ENCODE measurements at places on chromosomes 3 and 15.

GRCh38 chr3:8712908-8713255 is 20.7 kb upstream of the CAV3 start:
- no peak for DNase-seq

DNA sequence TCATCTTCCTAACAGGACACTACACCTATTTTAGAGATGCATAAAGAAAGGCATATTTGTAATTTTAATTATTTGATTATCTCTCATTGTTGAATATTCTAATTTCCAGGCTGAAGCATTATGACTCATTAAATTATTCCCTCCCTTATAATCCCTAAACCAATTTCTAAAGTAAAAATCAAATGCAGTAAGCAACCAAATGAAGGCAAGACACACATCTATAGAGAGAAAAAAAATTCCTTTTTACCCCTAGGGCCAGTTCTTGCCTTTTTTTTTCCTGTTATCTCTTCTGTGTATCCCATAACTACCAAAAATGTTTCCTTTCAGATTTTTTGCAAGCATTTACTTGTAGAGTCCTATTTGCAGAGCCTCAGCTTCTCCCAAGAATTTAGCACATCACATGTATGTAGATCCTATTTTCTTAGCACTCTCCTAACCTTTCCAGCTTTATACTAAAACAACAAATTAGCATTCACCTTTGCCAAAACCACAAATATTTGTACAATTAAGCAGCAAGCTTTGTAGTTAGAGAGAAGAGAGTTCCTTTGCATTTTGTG is 177.9 kb downstream of the SATB1 start:
- DNase-seq: no peak

- DNase-seq: no peak
Observed at GRCh38 chr3:142007710-142008399, 131.4 kb downstream of the ATP1B3 start.

DNA sequence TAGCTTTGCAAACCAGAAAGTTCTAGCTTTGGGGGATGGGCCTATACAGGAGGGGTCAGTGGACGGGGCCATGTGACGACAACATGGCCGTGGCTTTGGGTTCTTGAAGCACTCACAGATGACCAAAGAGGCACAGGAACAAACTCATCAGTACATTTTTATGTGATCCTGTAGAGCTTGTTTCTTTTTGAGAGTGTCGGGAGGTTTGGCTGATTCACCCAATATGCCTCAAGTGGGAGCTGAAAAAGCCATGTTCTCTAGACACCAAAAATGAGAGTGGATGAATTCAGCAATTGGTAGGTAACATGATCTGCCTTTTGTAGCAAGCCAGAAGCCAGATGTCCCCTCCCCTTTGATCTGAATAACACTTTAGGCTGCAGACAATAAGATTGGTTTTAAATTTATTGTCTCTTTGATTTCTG is 30.1 kb downstream of the GREM1 start:
- peak; percentile 45 for DNase-seq

GRCh38 chr15:77461486-77461885 is 40.8 kb downstream of the HMG20A start:
- no peak for DNase-seq

DNA sequence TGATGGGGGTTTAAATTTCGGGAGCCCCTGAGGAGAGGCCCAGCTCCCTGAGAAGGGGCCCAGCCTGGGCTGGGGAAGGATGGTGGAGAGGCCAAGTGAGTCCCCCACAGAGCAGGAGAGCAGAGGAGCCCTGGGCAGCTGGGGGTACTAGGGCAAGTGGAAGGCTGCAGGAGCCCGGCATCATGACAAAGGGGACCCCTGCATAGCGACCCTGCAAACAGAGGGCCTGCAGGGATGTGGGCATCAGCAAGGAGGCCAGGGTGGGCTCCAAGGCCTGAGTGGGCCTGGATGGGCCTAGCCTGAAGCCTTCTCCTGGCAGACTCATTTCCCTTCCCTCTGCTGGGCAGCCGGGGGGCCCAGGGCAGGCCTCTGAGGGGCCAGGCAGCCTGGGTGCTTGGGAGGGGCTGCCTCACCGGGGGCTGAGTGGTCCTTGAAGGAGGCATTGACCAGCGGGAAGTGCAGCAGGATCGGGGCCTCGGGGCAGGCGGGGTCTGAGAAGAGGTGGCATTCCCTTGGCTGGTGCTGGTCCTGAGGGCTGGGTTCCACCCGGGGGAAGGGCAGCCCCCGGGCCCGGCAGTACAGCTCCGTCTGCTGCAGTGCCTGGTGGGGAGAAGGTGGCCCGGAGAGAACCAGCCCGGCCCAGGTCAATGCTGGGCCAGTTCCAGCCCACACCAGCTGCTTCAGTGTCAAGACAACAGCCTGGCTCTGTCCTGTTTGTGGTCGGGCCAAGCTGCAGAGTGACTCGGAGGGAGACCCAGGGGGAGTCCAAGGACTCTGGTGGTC is 24.7 kb downstream of the PLA2G4D start:
- DNase-seq: no peak

- DNase-seq: no peak
Observed at GRCh38 chr3:114816052-114816451, 331.0 kb downstream of the ZBTB20 start.

- DNase-seq: no peak
Observed at GRCh38 chr15:63491116-63491827, 13.1 kb upstream of the USP3 start.

DNA sequence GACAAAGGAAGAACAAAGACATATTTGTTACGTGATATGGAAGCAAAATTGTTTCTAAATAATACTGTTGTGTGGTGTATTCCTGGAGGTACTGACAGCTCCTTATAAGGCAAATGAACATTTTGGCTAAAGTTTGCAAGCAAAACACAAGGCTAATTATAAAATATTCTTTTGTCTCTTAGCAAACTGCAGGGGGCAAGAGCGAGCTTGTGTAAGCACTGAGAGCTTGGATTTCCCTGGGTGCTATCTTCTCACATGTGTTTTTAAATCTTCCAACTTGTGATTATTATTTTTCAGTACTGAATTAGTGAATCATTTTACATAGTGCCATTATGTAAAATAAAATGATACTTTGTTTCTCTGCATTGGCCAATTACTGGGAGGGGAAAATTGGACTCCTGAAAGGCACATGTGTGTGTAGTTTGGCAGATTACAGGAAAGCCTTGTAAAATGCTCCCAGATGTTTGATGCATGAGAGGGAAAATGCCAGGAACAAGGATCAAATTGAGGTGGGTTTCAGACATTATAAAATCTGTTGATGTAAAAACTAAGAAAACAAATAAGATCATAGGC is 611.5 kb downstream of the AGBL1 start:
- DNase-seq: no peak

DNA sequence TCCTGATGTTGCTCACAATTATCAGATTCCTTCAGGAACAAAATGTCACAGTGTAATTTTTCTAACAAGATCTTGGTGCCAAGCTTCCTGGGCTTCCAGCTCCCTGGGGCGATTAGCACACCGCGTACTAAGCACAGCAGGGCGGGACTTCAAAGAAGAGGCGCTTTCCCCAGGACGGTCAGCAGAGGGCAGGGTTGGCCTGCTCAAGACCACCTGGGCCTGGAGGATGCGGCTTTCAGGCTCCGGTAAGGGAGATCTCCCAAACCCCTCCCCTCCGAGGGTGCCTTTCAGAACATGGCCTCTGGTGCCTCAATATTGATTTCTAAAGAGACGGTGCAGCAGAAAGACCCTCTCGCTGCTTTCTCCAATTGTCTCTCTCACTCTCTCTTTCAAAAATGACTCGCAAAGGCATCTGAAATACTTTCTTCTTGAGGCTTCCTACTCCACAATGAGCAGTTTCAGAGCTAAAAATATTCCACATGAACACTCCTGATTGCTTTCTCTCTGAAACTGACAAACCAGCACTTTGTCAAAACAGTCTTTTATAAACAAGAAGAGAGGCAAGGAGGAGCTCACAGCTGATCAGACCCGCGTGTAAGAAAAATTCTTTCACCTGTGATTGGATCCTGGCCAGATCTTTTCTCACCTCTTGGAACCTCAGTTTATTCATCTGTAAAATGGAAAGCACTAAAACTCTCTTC is 154.0 kb downstream of the ADAMTS9 start:
- DNase-seq: peak; percentile 63

DNA sequence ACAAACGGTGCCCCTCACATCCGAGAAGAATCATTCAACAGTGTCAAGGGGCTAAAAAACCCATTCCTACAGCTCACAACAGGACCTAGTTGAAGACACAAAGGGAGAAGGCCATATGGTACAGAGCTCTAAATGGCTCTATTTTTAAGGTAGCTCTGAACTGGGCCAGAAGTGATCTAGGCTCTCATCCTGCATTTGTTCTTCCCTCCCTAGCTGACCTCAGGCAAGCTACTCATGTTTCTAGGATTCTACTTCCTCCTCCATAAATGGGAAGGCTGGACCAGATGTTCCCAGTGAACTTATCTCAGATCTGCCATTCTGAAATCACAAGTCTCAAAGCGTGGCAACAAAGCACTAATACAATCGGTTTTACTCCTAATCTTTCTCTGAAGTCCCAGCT is 62.3 kb downstream of the CPNE4 start:
- DNase-seq: no peak

DNA sequence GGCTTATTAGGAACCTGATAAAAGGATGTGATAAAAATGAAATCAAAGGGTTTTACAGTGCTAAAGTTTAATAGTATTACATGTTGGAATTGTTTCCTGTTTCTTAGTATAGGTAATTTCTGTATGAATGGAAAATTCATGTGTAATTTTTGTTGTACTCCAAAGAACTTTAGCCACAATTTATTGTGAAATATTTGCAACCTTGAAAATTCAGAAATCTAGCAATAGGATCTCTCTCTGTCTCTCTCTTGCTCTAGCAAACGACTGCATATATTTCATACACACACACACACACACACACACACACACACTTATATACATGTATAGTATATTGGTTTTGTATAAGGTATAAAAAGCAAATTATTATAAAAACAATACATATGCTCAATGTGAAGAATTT is 59.6 kb downstream of the PIAS1 start:
- DNase-seq: no peak
